ENCODE measurements at places on chromosomes 6 and 20.

DNA sequence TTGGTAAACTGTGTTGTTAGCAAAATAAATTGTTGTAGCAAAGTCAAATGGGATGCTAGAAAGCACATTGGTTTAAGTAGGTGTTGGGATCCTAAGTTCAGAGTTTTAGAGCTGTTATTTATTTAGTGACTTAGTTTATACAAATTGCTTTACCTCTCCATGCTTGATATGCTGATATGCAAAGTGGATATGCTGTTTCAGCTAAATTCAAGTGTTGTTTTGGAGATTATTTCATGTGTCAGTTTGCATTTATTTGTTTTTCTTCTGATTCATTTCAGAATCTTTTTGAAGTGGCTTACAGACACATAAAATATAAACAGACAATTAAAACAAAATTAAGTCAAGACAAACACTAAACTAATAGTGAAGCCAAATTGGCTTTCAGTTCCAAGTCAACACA, 203.5 kb downstream of the ADGRB3 start:
- no peak for DNase-seq

DNA sequence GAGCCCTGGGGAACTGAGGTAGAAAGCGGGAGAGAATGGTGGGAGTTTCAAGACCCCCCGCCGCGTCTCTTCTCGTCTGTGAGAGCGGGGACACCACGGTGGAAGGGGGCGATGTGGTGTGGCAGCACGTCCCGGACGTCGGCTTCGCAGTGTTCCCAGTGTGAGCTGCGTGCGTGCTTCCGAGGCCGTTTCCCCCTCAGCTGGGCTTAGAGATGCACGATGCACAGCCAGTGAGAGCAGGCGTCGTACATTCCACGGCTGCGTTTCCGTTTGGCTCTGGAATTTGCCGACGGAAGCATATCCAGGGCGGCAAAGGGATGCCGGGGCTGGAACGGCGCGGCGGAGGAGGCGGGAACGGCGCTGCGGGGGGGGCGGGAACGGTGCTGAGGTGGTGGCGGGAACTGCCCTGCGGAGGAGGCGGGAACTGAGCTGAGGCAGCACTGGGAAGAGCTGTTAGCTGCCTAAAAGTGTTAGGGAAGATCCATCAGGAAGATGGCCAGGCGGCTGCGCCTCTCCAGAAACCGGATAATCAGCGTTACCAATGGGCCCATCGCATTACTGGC, 37.7 kb downstream of the KIF25 start:
- DNase-seq: peak; percentile 67

DNA sequence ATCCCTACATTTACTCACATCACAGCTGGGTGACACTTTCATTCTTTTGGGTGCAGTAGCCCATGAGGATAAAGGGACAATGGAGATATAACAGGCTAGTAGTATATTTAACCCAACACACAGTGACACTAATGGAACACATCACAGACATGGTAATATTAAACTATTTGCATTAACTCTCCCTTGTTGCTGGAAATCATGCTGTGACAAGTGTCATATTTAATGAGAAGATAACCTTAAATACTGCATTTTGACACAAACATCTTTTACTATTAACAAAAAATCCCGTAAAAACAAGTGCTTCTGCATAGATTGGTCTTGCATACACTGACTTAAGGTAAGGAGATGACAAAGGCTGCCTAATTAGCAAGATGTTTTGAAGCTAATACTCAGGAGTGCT, 45.5 kb downstream of the CNR1 start:
- no peak for DNase-seq

GRCh38 chr6:163861627-163862026, 447.1 kb downstream of the QKI start:
- DNase-seq: no peak

DNA sequence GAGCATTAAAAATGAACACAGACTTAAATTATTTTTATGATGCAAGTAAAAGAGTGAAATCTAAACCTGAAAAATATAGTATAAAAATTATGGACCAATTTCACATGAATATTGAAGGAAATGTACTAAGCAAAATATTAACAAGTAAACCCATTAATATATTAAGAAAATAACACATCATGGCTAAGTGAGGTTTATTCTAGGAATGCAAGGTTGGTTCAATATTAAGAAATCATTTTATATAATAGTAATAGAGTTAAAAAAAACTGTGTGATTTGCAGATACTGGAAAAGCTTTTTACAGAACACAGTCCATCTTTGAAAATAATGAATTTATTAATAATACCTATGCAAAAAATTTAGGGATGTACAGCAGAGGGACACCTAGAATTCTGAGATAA, 20.9 kb downstream of the ZSCAN12 start:
- DNase-seq: no peak

DNA sequence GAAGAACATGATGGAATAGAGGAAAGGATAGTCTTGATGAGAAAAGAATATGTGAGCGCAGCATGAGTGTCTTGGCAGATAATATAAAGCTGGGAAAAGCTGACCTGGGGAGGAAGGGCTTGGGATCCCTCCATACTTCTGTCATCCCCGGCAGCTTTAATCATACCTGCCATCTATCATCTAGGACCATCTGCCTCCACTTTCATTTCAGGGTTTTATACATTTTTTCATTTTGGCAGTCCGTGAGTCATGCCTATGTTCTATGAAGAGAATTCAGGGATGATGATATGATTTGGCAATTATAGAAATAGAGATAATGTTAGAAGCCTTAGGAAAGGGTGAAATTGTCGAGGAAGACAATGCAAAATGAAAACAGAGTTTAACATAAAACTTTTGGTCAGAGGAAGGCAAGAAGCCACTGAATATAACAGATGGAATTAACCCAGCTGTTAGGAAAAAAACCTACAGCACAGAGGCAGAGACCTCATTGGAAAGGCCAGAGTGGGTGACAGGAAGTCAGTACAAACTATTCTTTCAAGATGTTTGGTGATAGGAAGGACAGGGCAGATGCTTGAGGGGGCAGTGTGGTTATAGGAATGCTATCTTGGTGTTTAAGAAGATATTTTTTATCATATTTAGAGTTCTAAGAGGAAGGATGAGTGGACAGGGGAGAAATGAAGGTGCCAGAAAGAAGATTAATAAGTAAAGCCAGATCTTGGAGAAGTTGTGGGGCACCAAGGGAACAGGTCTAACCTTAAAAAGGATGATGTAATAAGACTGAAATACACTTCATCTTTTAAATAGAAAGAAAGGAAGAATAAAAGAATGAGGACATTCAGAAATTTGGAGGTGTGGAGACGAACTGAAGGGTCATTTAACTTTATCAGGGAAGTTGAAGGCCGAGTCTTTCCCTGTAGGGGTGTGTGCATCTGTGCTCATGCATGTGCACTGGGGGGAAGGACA, 37.8 kb downstream of the MARCKS start:
- DNase-seq: no peak
